NCI-H146 (cell line): ENCODE measurements at places on chromosomes 7 and 10.

- DNase-seq = no peak
Measured at GRCh38 chr7:36961693-36962092, 237.4 kb upstream of the AOAH start.

DNA sequence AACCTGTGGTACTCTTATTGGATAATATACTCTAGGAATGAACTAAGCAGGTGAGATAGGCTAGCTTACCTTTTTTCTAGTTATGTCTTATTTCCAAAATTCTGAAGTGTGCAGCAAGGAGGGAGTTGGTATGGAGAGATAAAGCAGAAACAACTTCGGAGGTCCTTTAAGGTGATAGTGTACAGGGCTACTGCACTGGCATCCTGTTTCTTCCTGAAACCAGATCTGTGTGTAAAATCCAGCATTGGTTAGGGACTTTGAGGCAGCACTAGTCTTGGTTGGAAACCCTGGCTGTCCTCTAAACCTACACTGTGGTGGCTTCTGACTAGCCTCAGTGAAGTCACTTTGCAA, 66.9 kb upstream of the STRIP2 start:
- no peak for DNase-seq

- DNase-seq = no peak
Measured at GRCh38 chr7:5614600-5614999, 166.9 kb downstream of the RNF216 start.

DNA sequence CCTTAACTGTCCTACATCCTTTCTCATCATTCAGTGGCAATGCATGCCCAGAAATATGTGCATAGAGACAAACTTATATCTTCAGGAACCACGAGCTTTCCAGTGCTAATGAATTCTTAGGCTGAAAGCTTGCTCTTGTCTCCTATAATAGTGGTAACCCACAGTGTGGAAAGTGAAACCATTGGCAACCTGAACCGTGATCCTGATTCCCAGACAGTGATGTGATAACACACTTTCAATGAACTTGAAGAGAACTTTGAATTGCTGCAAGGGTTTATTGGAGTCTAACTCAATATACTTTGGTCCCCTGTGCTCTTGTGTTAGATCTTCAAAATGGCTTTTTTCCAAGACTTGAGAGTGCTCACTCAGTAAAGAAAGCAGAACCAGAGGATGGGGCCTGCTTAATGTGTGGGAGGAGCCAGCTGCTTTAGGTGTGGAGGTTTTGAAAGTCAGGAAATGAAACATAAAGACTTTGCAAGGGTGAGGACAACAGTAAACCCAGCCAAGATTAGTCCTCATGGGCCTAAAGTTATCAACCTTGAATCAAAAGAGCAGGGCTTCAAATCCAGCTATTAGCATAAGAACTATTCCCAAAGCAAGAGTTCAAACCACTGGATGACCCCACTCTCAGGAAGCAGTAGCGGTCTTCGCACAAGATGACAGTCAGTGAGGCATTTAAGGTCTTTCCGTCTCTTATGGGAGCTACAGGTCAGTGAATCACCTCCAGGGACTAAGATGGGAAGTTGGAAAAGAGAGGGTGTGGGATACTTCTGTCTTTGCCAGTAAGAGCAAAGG, 332.4 kb upstream of the NRP1 start:
- DNase-seq = no peak

- DNase-seq = peak; percentile 69
Measured at GRCh38 chr10:128069351-128070051, 56.7 kb downstream of the MKI67 start.

DNA sequence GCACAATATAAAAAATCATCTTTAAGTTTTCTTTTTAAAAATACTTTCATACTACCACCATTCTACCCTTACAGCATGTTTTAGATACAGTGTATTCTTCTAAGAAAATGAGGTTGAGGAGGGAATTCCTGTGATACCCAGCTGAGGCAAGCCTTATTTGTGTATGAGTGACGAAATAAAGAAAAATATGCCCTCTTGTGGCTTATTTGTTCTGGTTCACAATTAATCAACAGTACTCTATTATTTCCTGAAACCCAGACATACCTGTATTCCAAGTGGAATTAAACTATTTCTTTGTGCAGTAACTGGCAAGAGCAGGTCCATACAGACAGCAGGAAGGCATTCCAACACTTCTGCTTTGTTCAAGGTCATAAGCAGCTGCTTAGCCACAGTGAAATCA, 4.5 kb upstream of the SEMA3D start:
- peak; percentile 7 for DNase-seq

DNA sequence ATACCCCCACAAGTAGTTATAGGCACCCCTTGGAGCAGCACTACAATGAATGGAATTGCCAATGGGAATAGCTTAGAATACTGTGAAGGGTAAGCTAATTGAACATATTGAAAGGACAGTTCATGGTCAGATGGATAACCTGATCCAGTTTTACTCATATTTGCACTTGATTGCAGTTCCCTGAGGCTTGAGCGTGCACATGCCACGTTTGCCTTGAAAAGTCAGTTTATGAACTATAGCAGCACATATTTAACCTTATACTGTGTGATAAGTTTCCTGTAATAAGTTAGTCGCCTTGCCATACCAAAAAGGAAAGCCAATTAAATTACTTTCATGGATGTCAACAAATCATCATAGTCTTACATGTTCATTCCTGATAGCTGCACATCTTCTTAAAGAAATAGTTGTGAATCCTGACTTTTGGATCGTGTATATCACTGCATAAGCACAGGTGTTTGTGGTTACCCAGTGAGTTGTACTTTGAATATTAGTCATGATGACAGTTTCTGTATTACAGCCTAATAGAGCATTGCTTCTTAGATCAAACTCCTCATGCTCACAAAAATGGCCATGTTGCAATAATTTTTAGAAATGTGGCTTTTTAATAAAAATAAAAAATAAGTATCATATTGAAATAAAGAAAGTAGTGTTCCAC, 21.6 kb downstream of the DNTT start:
- DNase-seq = no peak

- no peak for DNase-seq
Measured at GRCh38 chr10:27245836-27246235, 5.2 kb upstream of the ACBD5 start.

GRCh38 chr7:46802479-46802878, 779.4 kb downstream of the TNS3 start:
- DNase-seq = no peak

- peak; percentile 3 for DNase-seq
Measured at GRCh38 chr7:126605056-126605455, 647.7 kb downstream of the GRM8 start.

DNA sequence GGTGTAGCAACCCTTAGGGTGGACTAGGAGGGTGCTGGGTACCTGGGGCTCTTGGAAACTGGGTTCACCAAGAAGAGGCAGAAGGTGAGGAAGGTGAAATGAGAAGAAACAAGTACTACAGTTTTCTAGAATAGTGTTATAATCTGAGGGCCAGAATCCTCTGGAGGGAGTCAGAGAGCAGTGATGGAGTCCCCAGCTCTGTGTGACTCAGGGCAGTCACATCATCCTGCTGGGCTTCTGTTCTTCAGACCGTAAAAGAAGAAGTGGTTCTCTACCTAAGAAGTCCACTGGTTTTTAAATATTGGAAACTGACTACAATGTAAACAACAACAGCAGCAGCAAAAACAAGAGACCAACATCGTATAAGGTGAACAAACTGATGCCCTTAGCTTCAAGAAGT, 197.3 kb downstream of the PRPF18 start:
- DNase-seq = no peak

- DNase-seq = peak; percentile 70
Measured at GRCh38 chr10:83871187-83872081, 267.9 kb upstream of the GHITM start.

DNA sequence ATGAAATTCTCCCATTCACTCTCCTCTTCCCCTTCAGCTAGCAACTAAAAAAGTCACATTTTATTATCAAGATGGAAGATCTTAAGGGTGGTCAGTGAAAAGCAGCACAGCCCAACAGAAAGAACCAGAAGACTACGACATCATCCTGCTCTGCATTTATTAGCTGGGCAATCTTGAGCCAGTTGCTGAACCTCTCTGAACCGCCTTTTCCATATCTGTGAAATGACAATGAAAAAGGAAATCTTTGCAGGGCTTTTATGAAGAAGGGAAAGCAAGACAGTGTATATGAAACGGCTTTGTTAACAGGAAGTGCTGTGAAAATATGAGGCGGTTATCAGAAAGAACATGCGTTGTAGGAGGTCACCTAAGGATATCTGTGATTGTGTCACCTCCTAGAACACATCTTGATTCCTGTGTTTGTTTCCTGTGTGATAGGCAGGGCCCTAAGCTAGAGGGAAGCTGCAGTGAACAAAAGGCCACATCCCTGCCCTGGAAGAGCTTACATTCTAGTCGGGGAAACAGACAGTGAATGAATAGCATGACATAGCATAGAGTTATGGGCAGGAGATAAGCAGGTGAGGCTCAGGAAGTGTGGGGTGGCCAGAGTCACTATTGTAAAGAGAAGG, 36.0 kb upstream of the KCNMA1 start:
- no peak for DNase-seq

GRCh38 chr7:37031571-37032257, 307.4 kb upstream of the AOAH start:
- DNase-seq = peak; percentile 90

- no peak for DNase-seq
Measured at GRCh38 chr10:58585435-58585834, 72.8 kb downstream of the BICC1 start.

GRCh38 chr10:17354781-17355180, 99.6 kb downstream of the ST8SIA6 start:
- DNase-seq = no peak

- no peak for DNase-seq
Measured at GRCh38 chr10:121032460-121032859, 181.3 kb downstream of the WDR11 start.

DNA sequence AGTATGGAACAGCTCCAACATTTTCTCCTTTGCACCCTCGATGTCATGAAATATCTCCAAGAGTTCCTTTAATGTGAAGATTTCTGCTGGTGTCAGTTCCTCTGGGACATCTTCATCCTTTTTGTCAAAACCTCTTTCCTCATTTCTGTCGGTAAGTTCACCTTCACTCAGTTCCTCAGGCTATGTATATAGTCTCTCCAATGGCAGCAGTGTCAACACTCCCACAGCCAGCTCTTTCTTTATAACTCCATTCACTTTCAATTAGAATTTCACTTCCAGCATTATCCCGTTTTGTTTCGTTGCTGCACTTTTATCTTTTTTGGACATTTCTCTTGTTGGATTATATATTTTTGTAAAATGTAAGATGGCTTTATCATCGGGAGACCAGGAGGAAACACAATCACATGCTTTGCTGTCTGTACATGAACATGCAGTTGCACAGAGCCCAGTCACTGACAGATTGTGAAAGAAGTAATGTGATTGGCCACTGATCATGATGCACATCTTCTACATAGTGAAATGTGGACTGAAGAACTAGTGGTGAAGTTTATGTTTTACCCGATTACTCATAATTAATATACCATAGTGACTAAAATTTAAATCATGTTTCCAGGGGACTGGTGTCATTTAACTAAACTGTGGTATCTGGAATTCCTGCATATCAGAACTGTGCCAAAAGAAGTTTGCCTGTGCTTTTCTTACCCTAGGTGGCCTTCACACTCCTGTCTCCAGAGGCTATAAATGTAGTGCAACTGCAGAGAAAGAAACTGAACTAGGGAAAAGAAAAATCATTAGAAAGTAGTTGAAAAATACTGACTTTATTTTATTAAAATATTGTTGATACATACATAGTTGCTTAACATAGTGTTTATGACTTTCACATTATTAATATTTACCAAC, 289.6 kb downstream of the PPP1R3A start:
- no peak for DNase-seq

DNA sequence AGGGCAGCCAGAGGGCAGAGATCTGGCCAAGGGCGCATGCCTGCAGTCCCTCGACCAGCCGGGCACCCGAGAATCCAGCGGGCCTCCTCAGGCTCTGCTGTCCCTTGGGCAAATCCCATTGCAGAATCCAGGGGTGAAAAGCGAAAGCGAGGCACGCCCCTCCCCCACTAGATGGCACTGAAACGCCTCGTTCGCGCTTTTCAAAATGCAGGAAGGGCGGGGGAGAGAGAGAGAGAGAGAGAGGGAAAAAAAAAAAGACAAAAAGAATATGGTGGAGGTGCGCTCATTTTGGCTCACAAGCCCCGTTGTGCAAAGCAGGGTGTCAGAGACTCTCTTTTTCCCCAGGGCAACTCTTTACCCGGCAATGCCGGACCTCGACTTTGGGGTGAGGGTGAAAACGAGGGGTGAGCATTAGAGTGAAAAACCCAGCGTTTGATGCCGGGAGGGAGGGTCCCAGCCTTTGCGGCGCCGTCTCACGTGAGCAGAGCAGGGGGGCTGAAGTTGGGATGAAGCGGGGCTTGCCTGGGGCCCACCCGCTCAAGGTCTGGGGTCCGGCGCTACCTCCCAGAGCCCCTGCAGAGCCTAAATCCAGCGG, 2.5 kb upstream of the TMEM178B start:
- peak; percentile 85 for DNase-seq

DNA sequence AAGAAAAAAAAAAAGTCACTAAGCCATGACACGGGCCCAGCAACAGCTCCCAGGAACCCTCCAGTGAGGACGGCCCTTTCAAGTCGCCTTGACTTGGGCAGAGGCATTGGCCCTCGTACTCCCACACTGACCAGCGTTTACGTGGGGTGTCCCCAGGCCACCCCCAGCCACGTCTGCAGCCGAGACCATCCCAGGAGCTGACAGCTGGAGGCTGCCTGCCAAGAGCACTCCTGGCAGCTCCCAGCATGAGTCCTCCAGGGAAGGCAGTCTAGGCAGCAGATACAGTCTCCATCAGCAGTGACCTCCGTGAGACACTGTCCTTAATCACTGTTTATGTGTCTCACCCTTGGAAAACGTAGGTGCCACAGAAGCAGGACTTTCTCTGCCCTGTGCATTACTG, 86.5 kb downstream of the PROSER2 start:
- DNase-seq = peak; percentile 13

GRCh38 chr7:157366722-157367121, 29.9 kb downstream of the DNAJB6 start:
- no peak for DNase-seq

DNA sequence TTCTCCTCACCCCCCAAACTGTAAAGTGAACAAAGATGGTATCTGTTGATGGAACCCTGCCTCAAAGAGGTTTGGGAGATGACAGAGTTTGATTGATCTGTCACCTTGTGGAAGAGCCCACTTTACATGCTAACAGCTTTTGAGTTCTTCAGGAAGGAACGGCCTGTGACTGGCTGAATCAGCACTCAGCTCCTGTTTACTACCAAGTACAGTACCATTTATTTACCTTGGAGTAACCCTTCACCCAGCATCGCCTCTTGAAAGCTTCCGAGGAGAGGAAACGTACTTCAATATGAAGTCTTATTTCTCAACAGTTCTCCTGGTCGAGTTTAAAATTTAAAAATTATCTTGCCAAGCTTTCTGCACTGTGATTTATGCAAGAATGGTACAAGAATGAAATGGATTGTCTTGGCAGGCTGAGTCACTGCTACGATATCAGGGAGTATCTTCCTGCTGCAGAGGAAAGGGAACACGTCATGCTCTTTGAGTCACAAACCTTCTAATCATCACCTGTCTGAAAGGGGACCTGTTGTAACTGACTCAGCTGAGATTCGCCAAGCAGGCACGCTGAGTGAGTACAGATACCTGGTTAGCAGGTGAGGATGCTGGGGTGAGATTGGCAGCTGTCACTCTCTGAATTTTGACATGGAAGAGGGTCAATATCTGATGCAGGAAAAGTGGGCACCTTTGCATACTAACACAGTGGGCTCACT, 30.1 kb downstream of the KLF6 start:
- no peak for DNase-seq

GRCh38 chr7:107922886-107923285, 31.9 kb downstream of the DLD start:
- no peak for DNase-seq

GRCh38 chr10:92897916-92898315, 49.6 kb downstream of the EXOC6 start:
- DNase-seq = no peak

GRCh38 chr10:110241407-110241806, 34.0 kb downstream of the MXI1 start:
- DNase-seq = no peak
